ENCODE measurements at places on chromosomes 16 and 17. TPM values are rescaled to one million over a fixed set of nuclear protein-coding genes. Genes with fewer than 3 reads are reported as not detected.

Gene EVI2A
- 1.9 TPM for polyA plus RNA-seq

Gene GFAP
- 0.38 TPM for polyA plus RNA-seq

Gene FAM117A
- polyA plus RNA-seq: 18.0 TPM

Gene CD79B
- polyA plus RNA-seq: 2.3 TPM

Gene NPIPB13
- polyA plus RNA-seq: 6.9 TPM

Gene ZFPM1
- polyA plus RNA-seq: 1.8 TPM

Gene LYRM1
- polyA plus RNA-seq: 17.8 TPM

Gene ACOX1
- polyA plus RNA-seq: 18.9 TPM

Gene ATPAF2
- polyA plus RNA-seq: 19.7 TPM

Gene TEX19
- polyA plus RNA-seq: not detected

Gene PSMD12
- 33.1 TPM for polyA plus RNA-seq

Gene SYCE1L
- 5.1 TPM for polyA plus RNA-seq

Gene ANKFY1
- polyA plus RNA-seq: 27.6 TPM

Gene KRTAP9-8
- not detected for polyA plus RNA-seq

Gene SDK2
- 27.2 TPM for polyA plus RNA-seq

Gene WDR45B
- polyA plus RNA-seq: 56.1 TPM

Gene RMI2
- 7.6 TPM for polyA plus RNA-seq

Gene HSPB9
- polyA plus RNA-seq: 0.25 TPM

Gene IRF8
- 5.4 TPM for polyA plus RNA-seq

Gene GPR142
- 0.20 TPM for polyA plus RNA-seq

Gene CACNG1
- 267 TPM for polyA plus RNA-seq

Gene ZNF469
- 4.9 TPM for polyA plus RNA-seq

Gene CHST4
- polyA plus RNA-seq: not detected

Gene SOX8
- 36.9 TPM for polyA plus RNA-seq

Gene SPNS3
- 0.61 TPM for polyA plus RNA-seq

Gene RGS11
- 3.6 TPM for polyA plus RNA-seq

Gene SLC13A5
- 0.05 TPM for polyA plus RNA-seq

Gene SPATA33
- polyA plus RNA-seq: 4.3 TPM

Gene HEXIM2
- polyA plus RNA-seq: 6.7 TPM

Gene TBC1D3G
- polyA plus RNA-seq: not detected

Gene CLEC10A
- 2.2 TPM for polyA plus RNA-seq

Gene KRTAP4-9
- polyA plus RNA-seq: not detected

Gene TMED6
- polyA plus RNA-seq: 1.5 TPM

Gene CCDC200
- 10.0 TPM for polyA plus RNA-seq

Gene VTN
- polyA plus RNA-seq: 0.32 TPM

Gene PIK3R6
- 4.3 TPM for polyA plus RNA-seq

Gene TNS4
- not detected for polyA plus RNA-seq

Gene CCP110
- polyA plus RNA-seq: 15.0 TPM

Gene NPLOC4
- 57.9 TPM for polyA plus RNA-seq

Gene SOST
- not detected for polyA plus RNA-seq

Gene OR1F1
- not detected for polyA plus RNA-seq

Gene FNDC8
- polyA plus RNA-seq: 0.11 TPM

Gene PNMT
- polyA plus RNA-seq: 4.8 TPM

Gene EVPLL
- not detected for polyA plus RNA-seq

Gene CHD9NB
- polyA plus RNA-seq: 2.7 TPM

Gene TEX14
- 2.1 TPM for polyA plus RNA-seq

Gene HES7
- polyA plus RNA-seq: 0.08 TPM

Gene NRN1L
- 1.1 TPM for polyA plus RNA-seq

Gene BAHCC1
- polyA plus RNA-seq: 10.8 TPM

Gene TLCD1
- polyA plus RNA-seq: 4.2 TPM

Gene IGFALS
- polyA plus RNA-seq: 0.44 TPM

Gene SUZ12
- 19.6 TPM for polyA plus RNA-seq

Gene SLC5A11
- 0.13 TPM for polyA plus RNA-seq

Gene SOCS7
- polyA plus RNA-seq: 17.9 TPM

Gene TMIGD1
- not detected for polyA plus RNA-seq

Gene ABCC3
- 0.39 TPM for polyA plus RNA-seq

Gene KRT12
- 0.08 TPM for polyA plus RNA-seq
